ENCODE measurements at places on chromosomes 4 and X.

- no peak for DNase-seq
These were observed 149.6 kb downstream of the ENPP6 start for GRCh38 chr4:184067931-184068554.

GRCh38 chrX:981791-982626 is 230.4 kb downstream of the CRLF2 start:
- DNase-seq = no peak

- no peak for DNase-seq
These were observed 47.6 kb downstream of the RAB33B start for GRCh38 chr4:139501527-139501926.

DNA sequence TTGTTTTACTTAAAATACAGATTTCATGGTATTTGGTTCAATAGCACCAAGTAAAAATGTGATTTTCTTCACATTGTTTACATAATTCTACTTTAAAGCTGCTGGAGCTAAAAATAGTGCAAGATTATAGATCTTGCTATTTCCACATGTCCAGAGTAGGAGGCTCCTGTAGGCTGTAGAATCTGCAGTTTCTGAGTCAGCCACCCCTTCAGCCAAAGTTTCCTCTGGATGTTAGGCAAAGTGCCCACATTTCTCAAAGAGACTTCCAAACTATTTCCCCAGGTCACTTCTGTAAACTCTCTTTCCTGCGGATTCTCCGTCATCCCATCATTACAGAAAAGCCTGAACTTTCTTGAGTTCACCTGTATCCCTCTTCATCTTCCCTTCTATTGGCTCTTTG is 342.5 kb upstream of the FSTL5 start:
- DNase-seq = no peak

DNA sequence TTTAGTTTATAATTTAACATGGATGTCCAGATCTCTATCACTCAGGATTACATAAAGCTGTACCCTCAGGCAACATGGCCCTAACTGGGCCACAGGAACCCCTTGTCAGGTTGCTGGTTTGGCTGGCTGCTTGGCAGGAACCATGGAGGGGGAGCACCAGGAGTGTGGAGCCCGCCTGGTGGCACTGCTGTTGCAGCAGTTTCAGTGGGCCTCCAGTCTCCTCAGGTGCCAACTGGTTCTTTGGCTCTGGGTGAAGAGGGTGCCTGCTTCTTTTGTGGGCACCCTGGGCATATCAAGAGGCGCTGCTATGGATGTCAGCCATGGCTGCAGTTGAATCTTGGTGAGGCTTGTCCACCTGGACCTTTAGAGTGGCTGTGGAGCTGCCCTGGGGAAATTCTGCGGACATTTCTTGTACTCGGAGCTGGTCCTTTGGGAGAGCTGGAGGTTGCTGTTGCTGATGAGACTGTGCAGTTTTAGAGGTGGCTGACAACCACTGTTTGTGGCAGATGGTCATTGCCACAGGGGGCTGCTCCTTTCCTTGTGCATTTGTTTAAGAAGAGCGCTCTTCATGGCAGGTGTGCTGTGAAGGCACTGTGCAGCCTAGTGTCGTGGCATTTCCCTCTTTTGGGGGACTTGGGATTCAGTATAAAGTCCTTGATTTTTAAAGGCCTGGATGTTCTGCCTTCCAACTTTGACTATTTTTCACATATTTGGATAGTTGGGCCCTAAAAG is 10.3 kb upstream of the SMIM14 start:
- no peak for DNase-seq

- no peak for DNase-seq
These were observed 58.5 kb downstream of the DIPK2B start for GRCh38 chrX:45142185-45142584.

GRCh38 chrX:121036951-121037350 is 10.5 kb upstream of the GLUD2 start:
- DNase-seq = no peak

DNA sequence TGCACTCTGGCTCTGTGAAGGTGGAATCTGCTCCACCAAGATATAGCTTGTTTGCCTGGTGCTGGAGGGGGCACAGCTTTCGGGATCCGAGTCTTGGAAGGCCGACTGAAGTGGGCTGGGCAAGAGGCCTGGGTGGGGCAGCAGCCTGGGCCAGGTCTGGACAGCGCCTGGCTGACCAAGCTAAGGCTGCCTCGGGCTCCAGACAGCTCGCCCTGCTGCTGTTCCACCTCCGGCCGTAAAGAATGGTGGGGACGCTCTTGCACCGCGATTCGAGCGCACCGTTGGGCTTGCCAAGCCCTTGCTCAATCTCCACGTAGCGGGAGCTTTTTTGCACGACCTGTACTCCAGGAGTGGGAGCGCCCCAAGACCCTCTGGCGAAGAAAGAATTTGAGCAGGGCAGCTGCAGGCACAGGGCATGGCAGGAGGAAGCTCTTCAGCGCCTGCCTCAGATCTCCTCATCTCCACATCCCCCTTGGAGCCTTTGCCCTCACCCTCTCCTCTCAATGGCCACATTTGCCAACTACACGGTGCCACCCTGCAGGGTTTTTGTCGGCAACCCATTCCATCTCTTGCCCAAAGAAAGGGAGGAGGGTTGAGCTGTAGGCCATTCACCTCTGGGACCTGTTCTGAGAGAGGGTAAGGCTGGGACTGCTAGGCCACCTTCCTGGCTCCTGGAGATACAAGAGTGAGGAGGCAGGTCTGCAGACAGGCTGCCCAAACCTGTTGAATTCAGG is 18.9 kb downstream of the CNGA2 start:
- no peak for DNase-seq

GRCh38 chr4:154422152-154422551 is 69.4 kb downstream of the DCHS2 start:
- DNase-seq = no peak

GRCh38 chrX:22206781-22207180 is 65.9 kb upstream of the CBLL2 start:
- no peak for DNase-seq

- no peak for DNase-seq
These were observed 99.8 kb downstream of the PJA1 start for GRCh38 chrX:69065451-69065850.

DNA sequence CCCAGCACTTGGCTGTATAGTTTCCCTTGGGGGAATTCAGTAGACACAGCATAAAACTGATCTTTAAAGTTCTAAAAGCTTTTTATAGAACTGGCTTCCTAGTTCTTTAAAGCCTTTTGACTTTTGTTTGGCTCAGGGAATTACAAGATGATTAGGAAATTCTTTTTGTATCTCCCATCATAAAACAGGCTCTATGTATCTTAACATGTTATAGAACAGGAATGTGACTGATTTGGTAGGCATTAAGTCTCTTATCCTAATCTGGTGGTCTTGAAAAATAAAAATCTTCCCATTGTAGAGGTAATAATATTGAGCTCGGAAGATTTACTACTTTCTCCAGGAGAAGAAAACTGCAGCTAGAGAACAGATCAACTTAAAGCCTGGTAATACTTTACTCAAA is 262.7 kb downstream of the KCNIP4 start:
- DNase-seq = no peak

GRCh38 chr4:150315691-150316090 is 237.4 kb downstream of the DCLK2 start:
- DNase-seq = no peak

DNA sequence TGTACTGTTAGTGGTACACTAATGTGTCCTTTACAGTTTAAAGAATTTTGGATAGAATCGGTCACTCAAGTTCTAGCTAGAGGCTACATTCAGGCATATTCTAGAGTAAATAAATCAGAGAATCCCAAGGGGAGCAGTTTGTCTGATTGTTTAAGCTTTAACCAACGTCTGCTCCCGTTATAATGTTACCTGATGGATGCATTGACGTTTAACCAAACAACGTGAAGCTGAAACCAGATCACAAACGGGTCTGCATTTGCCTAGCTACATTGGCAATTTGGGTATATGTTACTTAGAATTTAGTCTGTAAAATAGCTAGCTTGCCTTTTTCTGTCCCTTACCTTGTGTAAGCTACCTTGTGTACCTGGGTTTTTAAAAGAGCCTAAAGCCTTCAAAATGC is 1.6 kb downstream of the PI4K2B start:
- DNase-seq = no peak

DNA sequence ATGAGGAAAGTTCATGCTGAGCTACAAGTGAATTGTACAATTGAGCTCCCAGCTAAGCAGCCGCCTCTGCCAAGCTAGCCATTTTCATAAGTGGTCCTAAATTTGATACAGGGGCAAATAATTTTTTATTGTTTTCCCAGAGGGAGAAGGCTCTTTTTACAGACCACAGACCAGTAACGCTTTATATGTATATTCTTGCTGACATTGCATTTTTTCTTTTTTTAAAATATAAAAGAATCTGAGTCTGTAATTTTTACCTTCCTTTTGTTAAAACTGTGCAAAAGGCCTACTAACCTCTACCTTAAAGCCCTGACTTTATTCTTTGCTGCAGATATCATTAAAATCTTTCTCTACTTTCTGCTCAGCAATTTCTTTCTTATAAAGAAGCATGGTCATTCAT is 501.2 kb upstream of the INTU start:
- no peak for DNase-seq

GRCh38 chr4:26978387-26979053 is 117.9 kb downstream of the STIM2 start:
- DNase-seq = no peak

- no peak for DNase-seq
These were observed 18.5 kb upstream of the ASB5 start for GRCh38 chr4:176287546-176287945.

DNA sequence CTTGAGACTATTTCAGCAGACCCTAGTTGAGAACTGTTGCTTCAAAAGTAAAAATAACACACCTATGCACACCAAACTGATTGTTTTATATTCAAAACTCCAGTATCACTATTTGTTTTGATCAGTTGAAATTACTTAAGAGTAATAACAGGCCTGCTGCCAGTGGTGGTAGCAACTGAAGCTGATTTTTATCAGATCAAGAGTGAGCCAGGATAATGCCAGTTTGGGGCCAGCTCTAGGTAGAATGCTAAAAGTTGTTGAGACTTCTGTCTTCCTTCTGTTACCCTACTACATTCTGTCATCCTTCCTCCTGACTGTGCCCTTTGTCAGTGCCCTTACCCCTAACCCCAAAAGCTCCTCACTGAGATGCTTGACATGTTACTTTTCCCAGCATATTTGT is 228.7 kb upstream of the SPRY1 start:
- no peak for DNase-seq

DNA sequence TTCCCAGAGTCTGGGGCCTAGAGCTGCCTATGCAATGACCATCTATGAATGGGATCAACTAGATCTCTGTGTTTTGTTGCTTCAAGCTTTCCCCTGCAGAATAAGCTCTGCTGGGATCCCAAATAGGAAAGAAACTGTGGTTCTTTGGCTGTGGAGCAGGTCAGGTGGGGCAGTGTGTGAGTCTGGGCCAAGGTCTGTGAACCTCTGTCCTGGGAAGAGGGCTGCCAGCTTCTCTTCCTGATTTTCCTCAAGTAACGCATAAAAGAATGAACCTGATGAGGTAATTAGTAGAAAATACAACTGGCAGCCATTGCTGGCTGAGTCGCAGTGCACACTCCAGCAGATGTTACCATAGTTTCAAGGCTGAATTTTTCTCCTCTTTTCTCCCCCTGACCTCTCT is 4.6 kb upstream of the PIN4 start:
- DNase-seq = no peak

DNA sequence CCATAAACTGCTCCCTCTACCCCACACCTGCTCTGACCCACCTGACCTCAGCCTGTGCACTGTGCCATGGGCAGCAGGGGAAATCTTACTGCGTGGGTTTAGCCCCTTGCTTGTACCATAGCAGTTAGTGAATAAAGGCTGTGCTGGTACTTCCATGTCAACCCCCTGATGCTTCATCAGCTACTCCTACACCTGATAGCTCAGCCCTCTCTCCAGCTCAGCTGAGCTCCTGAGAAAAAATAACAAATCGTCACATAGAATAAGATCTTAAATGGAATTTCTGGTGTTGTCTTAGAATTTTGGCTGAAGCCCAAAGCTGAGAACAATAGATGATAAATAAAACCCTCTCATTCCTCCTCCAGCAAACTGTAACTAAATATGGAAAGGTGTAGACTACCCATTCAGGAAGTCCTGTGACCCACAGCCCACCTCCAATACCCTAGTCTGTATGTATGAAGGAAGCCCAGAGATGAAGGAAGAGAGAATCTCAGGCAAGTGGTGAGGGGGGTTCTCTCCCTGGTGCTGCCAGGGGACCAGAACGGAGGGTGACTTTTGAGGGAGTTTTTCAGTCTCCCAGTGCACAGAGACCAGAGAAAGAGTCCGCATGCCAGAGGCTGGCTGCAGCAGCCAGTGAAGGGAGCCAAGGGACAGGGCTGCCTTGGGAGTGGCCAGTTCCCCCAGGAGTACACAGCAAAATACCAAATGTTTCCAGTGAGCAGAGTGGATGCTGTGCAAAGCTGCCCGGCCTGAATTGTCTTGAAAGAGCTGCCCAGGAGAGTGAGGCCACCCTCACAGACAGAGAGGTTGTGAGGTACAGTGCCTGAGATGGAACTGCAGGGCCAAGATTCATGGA is 227.3 kb downstream of the QDPR start:
- DNase-seq = no peak

DNA sequence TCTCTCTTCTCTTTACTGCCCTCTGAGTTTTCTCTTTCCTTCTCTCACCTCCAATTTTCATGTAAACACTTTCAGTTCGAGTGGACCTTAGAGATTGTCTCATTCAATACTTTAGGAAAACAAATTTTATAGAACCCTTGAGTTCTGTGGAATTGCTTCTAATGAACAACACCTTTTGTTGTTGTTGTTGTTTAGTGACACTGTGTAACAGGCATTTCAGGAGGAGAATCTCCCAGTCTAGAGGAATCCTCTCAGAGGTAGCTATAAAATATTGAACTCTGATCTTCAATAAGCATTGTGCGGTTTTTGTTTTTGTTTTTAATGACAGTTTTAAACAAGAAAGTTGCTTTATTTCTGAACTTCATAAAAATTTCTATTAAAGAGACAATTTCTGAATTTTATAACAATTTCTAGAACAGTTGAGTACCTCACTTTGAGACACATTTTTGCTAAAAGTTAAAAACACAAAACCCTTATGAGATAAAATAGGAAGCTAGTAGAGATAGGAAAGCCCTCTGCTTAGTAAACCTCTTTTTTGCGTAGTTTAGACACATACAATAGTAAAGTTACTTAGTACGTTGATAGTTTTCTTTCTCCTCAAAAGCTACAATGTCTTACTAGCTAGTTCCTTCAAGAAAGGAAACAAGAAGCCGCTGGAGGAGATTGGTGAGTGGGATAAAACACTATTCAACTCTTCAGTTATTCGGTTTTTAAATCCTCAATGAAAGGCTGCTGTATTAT is 38.8 kb downstream of the CLCN3 start:
- DNase-seq = no peak

DNA sequence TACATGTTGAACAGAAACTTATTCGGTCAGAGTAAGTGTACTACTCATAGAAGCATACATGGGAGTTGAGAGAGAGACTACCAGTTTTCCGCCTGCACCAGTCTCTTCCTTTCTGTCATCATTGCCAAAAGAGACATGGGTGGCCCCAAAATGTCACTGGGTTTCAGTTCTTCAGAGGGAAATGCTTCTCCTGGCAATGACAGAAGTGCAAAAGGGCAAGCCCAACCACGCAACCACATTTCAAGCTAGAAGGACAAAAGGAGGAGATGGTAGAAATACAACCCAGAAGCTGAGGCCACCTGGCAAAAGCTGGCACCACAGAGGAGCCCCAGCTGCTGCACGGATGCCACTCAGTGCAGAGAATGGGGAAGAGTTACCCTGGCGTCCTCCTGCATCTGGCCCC is 320.1 kb downstream of the BCOR start:
- DNase-seq = peak; percentile 24

- no peak for DNase-seq
These were observed 166.0 kb downstream of the FBXO8 start for GRCh38 chr4:174117445-174117844.

Measured in CD14-positive monocyte (primary cell).